ENCODE measurements at places on chromosomes 5 and 9.

DNA sequence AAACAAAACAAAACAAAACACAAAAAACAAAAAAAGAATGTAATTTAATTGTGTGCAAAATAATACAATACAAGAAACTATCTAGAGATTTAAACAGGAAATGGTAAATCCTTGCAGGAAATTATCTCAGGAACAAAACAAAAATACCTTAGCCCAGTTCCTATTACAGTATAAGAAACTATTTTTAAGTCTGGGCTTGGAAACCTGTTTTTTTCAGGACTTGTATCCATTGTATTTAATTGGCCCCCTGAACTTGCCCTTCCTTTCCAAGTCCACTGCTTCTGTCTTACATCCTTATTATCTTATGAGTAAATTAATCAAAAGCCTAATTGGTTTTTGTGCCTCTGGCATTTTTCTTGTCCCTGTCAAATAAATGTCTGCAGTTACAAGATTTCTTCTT, 48.5 kb downstream of the ST8SIA4 start:
- no peak for DNase-seq

GRCh38 chr9:82588301-82589180, 474.4 kb downstream of the RASEF start:
- peak; percentile 7 for DNase-seq

GRCh38 chr5:135829681-135830383, 4.6 kb upstream of the SLC25A48 start:
- DNase-seq, result peak; percentile 42

GRCh38 chr5:14663734-14664269, 716 bp upstream of the OTULIN start:
- peak; percentile 18 for DNase-seq

- DNase-seq, result no peak
Measured at GRCh38 chr9:113261917-113262671, 13.3 kb downstream of the CDC26 start.

DNA sequence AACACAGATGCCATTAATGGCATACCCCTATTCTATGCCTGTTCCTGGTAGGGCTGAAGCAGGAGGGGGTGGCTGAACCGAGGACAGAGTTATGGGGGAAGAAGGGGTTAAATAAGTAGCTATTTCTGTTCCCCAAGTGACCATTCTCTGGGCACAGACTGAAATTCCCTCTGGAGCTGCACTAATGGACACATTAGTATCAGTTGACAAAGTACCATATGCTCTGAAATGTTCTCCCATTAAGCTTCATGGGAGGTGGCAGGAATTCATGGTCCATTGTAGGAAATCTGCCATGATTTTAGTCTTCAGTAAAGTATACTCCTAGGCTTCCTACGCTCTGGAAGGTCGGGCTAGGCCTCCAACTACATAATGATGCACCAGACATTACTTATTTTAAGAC, 10.5 kb upstream of the FRMPD1 start:
- DNase-seq, result no peak

GRCh38 chr5:94113-94892, 2.3 kb downstream of the PLEKHG4B start:
- no peak for DNase-seq

- peak; percentile 33 for DNase-seq
Measured at GRCh38 chr9:38160613-38161215, 91.7 kb upstream of the SHB start.

- DNase-seq, result no peak
Measured at GRCh38 chr5:580436-580835, 31.7 kb upstream of the CEP72 start.

DNA sequence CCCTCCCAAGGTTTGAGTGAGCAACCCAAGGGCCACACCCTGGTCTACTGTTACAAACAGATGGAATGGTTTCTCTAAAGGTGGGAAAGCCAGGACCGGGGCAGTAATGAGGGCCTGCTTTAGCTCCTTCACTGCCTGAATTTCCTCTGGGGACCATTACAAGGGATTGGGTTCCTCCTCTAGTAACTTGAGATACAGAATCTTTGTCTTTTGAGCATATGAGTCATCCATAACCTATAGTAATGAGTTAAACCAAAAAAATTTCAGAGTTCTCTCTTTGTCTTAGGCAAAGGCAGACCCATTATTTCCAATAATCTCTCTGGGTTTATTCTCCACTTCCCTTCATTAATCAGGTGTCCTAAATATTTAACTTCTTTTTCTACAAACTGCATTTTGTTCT, 618.8 kb downstream of the HINT1 start:
- no peak for DNase-seq

DNA sequence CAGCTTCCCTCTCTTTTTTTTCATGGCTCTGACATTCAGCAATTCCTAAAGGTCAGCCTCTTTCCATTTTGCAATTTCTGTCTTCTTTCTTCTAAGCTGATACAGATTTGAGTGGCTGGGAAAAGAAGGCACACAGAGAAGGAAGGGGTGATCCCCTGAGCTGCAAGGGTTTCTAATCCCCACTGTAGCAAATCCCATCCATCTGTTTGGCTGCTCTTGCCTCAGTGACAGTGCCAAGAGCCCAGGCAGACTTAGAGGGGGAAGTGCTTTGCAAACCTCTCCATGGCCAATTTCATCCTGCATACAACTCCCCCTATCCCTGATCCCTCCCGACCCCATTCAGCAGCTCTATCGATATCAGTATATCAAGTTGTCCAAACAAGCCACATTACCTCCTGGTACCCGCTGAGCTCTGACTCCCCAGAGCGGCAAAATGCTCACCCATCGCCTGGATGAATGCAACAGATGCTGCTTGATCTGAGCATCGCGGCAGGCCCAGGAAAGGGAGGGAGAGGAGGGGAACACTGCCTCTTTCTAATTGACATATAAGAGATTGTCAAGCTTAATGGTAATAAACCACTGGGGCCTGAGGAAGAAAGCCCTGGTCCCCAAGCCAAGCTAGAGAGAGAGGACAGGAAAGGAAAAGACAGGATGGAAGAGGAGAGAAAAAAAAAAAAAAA, 268.9 kb downstream of the ASTN2 start:
- no peak for DNase-seq

DNA sequence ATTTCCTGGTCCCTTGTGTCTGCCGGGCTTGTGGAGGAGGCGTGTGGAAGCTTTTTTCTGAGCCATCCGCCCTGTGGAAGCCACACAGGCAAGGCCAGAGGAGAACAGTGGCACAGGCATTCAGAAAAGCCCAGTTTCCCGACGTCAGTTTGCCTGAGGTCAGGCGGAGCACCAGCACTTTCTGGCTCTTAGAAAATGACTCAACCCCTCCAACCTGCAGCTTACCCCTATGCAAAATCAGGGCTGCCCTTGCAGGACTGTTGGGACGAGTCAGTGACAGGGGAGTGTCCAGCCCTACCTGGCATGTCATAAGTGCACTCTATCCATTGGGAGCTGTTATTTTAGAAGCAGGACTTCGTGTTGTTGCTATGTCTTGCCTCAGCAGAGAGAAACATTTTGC, 216.0 kb downstream of the NR3C1 start:
- no peak for DNase-seq

- DNase-seq, result no peak
Measured at GRCh38 chr5:83711982-83712601, 8.6 kb downstream of the HAPLN1 start.

- DNase-seq, result peak; percentile 44
Measured at GRCh38 chr5:16179511-16179935, at the start of gene MARCHF11. Gene MARCHF11, minus strand, starts transcription at chr5:16179791. Its CDS starts 216 bp downstream, at chr5:16179575.

GRCh38 chr5:58716713-58717112, 133.8 kb downstream of the RAB3C start:
- DNase-seq, result no peak

GRCh38 chr9:37066139-37066725, 32.2 kb upstream of the PAX5 start:
- no peak for DNase-seq

- DNase-seq, result no peak
Measured at GRCh38 chr5:177487975-177488374, 9.4 kb downstream of the PDLIM7 start.

DNA sequence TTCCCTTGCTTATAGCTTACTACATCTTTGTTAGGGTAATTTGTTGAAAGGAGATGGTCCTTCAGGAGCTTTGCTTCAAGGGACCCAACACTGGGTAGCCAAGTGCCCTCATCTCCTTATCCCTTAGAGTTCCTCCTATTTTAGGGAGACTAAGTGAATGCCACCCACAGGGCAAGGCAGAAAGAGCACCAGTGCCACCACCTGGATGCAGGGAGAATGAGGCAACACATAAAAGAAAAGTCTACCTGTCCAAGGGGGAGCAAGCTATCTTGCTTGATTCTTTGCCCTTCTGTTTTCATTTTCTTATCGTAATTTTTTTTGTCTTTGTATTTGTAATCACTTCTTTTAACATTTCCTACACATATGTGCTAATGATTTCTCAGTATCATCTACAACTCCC, 205.5 kb downstream of the NPR3 start:
- no peak for DNase-seq

- DNase-seq, result no peak
Measured at GRCh38 chr9:98251551-98251950, 3.9 kb downstream of the TBC1D2 start.

GRCh38 chr9:109191746-109192145, 24.7 kb upstream of the FRRS1L start:
- no peak for DNase-seq

DNA sequence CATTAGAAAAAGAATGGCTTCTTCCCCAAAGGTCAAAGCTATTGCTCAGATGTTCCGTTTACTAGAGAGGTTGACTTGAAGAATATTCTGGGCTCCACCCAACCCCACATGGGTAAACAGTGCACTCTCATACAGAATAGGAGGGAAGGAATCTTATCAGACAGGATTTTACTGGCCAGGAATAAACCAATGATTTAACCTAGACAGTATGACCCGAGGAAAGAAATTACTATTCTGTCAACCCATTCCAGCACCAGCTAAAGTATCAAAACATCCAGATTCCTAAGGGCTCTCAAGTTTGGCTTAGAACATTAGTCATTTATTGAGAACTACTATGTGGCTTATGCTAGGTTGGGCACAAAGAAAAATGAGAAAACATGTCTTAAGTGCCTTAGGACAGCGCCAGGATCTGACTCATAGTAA, 493.6 kb upstream of the KLF4 start:
- no peak for DNase-seq

DNA sequence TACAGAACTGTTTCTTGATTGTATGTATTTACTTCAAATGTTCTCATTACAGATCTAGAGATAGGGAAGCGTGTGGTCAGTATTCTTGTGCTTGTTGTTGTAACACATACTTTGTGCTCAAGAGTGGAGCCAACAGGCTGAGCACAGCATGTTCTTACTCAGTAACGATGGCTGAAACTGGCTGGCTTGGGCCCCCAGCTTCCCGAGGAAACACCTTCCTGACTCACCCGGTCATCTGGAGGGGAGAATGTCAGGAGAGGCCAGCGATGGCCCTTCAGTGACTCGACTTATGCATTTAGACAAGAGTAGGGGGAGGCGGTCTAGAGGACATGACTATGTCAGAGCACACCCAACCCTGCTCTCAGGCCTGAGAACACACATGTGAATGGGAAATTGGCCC, 25.6 kb downstream of the ZNF474 start:
- no peak for DNase-seq

DNA sequence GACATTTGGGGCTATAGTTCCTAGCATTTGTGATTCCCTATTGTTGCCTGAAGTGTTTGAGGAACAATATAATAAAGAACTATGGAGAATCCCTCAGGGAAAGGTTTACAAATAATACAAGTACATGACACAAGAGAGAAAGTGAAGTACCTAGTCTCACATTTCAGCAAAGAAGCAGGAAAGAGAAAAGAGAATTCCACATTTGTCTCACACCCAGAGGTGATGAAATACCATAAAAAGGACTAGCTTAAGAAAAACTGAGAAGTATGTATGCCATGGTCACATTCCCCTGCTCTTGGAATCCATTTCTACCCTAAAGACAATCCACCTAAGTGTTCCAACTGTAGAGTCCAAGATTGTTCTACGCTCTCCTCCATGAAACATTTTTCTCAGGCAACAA, 79.0 kb upstream of the TARS1 start:
- DNase-seq, result no peak

GRCh38 chr5:171673328-171673727, 112.3 kb upstream of the SMIM23 start:
- peak; percentile 49 for DNase-seq

GRCh38 chr5:73424556-73424977, 24.0 kb downstream of the FOXD1 start:
- DNase-seq, result no peak

- no peak for DNase-seq
Measured at GRCh38 chr5:7668161-7668560, 182.8 kb downstream of the CFAP90 start.

DNA sequence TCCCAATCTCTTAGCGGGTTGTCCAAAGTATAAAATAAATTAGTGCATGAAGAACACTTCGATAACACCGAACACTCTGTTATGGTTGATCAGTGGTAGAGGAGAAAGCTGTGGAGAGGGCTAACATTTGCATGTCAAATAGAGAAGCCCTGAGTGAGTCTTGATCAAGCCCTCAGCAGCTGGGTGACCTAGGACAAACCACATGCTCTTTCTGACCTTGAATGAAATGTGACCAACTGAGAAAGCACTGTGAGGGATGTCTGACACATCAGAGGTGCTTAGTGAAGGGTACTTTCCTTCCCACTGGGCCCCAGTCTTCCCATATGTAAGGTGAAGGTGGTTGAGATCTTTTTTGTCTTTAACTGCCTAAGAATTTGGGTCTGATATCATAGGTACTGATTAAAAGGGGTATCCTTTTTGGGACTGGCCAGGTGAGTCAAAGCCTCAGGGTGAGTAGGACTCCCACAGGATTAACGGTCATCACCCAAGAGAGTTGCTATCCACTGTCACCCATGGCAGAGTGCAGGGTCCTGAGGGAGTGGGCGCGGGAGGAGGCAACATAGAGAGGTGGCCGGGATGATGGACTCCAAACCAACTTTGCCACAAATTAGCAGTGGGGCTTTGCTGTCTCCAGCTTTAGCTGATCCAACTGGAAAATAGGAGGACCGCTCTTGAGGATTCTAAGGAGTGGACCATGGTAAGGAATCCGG, 53.5 kb downstream of the KIF4B start:
- no peak for DNase-seq

- DNase-seq, result no peak
Measured at GRCh38 chr9:79685577-79685976, 113.8 kb downstream of the TLE4 start.

GRCh38 chr5:123647066-123647465, 135.1 kb downstream of the CSNK1G3 start:
- no peak for DNase-seq

DNA sequence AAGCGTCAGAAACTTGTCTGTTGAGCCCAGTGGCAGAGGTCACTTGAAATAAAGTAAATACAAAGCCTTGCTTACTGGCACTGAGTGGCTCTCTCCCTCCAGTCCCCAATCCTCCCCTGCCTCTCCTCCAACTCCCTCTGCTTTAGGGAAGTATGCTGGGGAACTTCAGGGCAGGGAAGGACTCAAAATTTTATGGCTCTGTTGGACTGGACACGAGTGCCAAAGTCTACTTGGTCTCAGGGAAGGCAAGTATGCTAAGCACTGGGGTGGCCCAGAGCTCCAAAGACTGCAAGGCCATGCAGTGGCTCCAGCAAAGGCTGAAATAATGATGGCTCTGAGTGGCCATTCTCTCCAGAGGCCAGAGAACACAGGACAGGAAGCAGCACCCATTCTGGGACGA, 9.6 kb downstream of the PLGRKT start:
- no peak for DNase-seq

- no peak for DNase-seq
Measured at GRCh38 chr5:96651047-96651446, 11.1 kb upstream of the CAST start.

GRCh38 chr5:137481596-137481995, 17.5 kb downstream of the SPOCK1 start:
- no peak for DNase-seq

GRCh38 chr9:13952906-13953305, 361.0 kb downstream of the NFIB start:
- peak; percentile 15 for DNase-seq

GRCh38 chr5:122707796-122708195, 67.1 kb upstream of the SNX2 start:
- DNase-seq, result no peak
